Mammary epithelial cell (primary cell): ENCODE measurements at places on chromosomes 3 and 15.

- DNase-seq: no peak
Observed at GRCh38 chr15:58331560-58331912, 100.3 kb upstream of the LIPC start.

GRCh38 chr3:159763011-159763601, 225.5 kb upstream of the IL12A start:
- peak; percentile 84 for DNase-seq

GRCh38 chr3:196477678-196478077, 25.9 kb downstream of the RNF168 start:
- no peak for DNase-seq

- DNase-seq: peak; percentile 61
Observed at GRCh38 chr3:177468331-177468730, 271.0 kb upstream of the TBL1XR1 start.

GRCh38 chr15:70469651-70470555, 293.5 kb downstream of the UACA start:
- no peak for DNase-seq

- DNase-seq: no peak
Observed at GRCh38 chr3:124620600-124621063, 109.6 kb upstream of the UMPS start.

DNA sequence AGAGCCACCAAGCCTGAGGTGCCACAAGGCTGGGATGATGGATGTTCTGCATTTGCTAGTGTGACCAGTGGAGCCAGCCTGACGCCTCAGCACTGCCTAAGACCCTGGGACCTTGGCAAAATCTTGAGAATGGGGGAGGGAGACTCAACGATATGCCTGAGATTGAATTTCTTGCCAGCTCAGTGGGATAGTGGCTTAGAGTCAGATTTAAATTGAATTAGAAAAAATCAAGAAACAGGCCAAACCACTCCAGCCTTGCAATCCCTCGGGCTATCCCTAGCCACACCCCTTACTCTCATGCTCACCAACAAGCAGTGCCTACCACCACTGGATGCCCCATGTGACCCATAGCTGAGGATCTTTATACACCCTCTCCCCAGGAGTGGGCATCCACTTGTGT, 18.7 kb upstream of the PDE8A start:
- DNase-seq: no peak

GRCh38 chr3:99839613-99840012, 22.0 kb downstream of the CMSS1 start:
- DNase-seq: peak; percentile 34

DNA sequence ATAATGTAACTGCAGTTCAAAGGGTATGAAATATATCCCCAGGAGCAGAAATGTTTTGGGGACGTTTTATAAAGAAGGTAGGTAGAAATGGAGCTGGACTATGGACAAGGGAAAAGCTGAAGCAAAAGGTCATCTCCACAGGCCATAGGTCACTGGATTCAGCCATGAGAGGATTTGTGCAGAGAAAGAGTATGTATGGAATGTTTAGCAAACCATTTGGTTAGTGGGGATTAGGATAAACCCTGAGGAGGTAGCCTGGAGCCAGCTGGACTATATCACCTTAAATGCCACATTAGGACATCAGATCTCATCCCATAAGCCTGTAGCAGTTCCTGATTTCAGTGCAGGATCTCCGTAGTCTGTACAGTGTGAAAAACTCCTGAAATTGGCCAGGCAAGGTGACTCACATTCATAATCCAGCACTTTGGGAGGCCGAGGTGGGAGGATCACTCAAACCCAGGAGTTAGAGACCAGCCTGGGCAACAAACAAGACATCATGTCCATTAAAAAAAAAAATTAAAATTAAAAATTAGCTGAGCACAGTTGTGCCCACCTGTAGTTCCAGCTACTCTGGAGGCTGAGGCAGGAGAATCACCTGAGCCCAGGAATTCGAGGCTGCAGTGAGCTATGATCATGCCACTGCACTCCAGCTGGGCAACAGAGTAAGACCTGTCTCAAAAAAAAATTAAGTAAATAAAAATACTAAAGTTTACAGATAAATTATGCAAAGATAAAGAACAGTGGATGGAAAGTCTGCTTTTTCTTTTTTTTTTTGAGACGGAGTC, 4.7 kb downstream of the IP6K1 start:
- no peak for DNase-seq

- DNase-seq: no peak
Observed at GRCh38 chr3:52481819-52482521, 13.2 kb upstream of the STAB1 start.

- no peak for DNase-seq
Observed at GRCh38 chr15:74839526-74840395, 3.2 kb downstream of the ULK3 start.

DNA sequence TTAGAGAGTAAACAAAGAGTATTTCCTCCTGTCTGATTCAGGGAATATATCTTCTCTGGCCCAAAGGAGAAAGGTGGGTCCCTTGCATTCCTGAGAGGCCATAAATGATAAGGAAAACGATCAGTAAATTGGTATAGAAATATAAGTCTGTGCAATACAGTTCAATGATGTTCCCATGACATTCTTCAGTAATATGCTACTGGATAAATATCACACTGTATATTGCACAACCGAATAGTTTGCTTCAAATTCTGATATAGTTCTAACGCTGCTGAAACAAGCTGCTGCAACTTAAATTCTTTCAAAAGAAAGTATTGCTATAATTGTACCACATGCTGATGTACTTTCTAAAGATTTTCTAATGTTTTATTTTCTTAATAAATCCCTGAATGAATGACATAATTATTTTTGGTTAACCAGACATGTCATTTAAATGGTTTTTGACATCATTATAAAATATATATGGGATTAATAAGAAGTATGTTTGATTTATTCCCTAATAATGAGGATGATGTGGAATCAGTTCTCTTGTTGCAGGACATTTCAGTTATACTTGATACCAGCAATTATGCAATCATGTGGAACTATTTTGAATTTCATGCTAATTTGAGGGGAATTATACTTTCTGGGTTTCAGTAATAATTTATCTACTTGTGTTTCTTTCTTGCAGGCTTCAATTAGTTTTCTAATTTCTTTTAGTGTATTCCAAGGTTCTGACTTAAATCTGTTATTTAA, 44.9 kb downstream of the FGF7 start:
- DNase-seq: no peak

DNA sequence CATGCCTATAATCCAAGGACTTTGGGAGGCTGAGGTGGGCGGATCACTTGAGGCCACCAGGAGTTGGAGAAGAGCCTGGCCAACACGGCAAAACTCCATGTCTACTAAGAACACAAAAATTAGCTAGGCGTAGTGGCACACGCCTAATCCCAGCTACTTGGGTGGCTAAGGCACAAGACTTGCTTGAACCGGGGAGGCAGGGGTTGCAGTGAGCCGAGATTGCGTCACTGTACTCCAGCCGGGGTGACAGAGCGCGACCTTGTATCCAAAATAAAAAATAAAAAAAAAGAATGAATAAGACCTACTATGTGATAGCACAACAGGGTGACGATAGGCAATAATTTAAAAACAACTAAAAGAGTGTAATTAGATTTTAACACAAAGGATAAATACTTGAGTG, 3.5 kb downstream of the XRN1 start:
- no peak for DNase-seq

- DNase-seq: peak; percentile 39
Observed at GRCh38 chr15:67433495-67434099, 87.3 kb upstream of the C15orf61 start.

DNA sequence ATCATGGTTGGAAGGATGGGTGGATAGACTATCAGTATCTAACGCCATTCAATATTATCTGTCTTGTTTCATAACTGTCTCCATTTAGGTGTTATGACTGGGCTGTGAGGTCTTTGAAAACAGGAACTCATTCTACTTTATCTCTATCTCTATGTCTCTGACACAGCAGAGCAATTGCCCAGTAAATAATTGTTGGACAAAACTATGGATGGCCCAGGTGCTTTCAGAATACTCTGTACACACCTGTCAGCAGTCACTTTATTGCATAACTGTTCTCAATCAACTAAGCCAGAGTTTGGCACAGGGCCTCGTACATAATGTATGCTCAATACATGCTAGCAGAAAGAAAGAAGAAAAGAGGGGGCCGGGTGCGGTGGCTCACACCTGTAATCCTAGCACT, 210.3 kb downstream of the OPA1 start:
- DNase-seq: no peak

- DNase-seq: peak; percentile 24
Observed at GRCh38 chr3:173750095-173750494, 352.6 kb downstream of the NLGN1 start.

DNA sequence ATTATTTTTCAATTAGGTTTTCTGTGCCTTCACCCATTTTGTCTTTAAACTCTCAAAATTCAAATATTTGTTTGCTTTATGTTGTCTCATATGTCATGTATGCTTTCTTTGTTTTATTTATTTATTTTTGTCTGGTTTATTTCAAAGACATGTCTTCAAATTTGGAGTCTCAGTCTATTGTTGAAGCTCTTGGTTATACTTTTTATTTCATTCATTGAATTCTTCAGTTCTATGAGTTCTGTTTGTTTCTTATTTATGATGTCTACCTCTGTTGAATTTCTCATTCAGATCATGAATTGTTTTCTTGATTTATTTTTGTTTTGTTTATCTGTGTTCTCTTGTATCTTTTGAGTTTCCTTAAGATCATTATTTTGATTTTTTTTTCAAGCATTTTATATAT, 55.6 kb downstream of the AP4E1 start:
- no peak for DNase-seq

DNA sequence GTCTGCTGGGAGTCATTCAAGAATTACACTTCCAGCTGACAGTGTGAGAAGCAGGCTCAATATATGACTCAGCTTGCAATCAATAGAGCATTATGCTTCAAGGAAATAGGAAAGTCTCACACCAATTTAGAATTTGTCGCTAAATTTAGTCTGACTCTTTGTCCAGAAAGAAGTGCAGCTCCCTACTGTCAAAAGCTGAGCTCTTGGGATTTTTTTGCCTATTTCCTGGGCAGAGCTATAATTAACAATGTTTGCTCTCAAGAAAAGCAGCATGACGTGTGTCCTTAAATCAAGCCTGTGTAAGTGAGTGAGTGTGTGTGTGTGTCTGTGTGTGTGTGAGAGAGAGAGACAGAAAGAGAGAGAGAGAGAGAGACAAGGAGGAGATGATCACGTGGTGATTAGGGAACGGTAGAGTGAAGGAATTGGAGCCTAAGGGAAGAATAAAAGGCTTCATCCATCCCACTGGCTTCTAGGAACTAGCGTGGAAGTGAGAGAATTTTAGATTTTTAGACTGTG, 16.4 kb upstream of the SLC35G2 start:
- DNase-seq: peak; percentile 42

- peak; percentile 19 for DNase-seq
Observed at GRCh38 chr3:138253609-138254008, 66.5 kb downstream of the ARMC8 start.

GRCh38 chr3:108036401-108036800, 54.4 kb downstream of the CD47 start:
- DNase-seq: no peak

DNA sequence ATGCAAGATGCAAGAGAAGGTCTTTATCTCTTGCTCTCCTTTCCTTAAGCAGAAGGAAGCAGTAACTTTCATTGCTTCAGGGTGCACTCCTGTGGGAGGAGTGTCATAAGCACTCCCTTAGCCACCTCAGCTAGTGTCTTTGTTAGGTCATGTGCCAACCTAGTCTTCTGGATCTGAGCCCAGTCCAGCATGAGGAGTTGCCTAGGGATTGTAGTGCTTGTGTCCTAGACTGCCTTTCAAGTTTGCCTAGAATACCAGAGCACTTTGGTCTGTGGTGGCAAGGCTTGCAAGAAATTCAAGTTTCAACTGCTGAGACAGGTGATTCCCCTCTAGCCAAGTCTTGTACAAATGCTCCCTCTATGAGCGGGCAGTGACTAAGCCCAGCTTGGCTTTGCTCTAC, 633.6 kb downstream of the ZNF385D start:
- DNase-seq: peak; percentile 25

DNA sequence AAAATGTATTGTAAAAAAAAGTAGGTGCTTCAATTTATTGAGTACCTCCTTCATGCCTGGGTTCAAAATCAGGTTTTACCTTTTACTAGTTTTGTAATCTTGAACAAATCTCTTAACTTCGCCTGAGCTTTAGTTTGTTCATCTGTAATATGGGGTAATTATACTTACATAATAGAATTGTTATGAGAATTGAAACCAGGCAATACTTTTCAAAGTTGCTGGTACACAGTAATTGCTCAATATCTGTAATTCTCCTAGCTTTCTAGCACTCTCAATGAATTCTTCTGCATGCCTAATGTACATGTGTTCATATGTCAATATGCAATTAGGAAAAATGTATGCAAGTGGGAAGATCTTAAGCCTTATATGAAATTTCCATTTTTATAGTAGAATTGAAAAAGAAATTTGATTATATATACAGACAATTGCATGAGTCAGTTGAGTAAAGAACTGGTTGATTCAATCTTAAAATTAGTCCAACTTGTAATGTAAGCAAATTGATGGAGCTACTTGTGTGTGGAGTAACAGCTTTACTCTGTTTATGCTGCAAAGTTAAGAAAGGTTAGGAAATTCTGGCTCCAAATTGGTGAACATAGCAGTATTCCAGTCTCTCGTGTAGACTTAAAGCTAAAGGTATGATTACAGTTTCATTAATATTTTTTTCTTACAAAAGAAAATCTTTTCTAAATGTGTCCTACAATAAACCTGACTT, 4.1 kb downstream of the TNFSF10 start:
- no peak for DNase-seq

DNA sequence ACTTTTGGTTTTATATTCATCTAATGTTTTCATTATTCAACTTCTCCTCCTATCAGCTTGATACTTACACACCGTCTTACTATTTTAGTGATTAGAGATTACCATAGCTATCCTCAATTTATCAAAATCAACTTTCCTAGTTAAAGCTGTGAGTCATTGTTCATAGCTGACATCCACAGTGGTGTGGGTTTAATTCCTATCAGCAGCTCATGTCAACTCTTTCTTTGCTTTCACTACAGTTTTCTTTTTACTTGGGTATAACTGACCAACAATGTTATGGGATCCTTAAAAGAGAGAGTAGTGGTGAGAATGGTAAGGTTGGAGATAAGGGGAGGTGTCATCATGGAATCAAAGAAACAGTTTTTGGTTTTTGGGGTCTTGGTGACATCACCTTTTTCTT, 112.7 kb downstream of the NFKBIZ start:
- no peak for DNase-seq

- DNase-seq: no peak
Observed at GRCh38 chr15:32775103-32775502, 57.3 kb downstream of the GREM1 start.

DNA sequence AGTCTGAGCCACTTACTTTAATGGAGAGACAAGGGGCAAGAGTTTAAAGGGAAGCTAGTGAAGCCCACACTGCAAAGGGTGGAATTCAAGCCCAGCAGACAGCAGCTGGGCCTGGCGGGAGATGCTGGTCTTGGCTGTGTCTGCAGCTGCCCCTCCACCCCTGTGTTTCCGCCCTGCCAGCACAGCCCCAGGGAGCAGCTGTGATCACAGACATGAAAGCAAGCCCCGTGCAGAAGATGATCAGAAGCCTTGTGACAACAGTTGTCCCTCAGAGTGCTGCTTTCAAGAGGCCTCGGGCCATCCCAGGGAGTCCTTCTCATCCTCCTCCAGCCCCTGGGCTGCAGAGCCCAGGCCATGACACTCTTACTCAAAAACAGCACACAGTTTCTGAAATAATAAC, 24.1 kb upstream of the SLC6A1 start:
- DNase-seq: no peak

- no peak for DNase-seq
Observed at GRCh38 chr3:138465925-138466324, 31.5 kb downstream of the ESYT3 start.
